Activated CD4-positive, alpha-beta T cell treated with anti-CD3 and anti-CD28 coated beads, Interleukin-2, amount 50 U/mL, for 16 hours (primary cell): ENCODE measurements at places on chromosomes 7 and 10.

GRCh38 chr7:149547126-149547525 lies 49.5 kb upstream of the ZNF746 start:
- no peak for DNase-seq

DNA sequence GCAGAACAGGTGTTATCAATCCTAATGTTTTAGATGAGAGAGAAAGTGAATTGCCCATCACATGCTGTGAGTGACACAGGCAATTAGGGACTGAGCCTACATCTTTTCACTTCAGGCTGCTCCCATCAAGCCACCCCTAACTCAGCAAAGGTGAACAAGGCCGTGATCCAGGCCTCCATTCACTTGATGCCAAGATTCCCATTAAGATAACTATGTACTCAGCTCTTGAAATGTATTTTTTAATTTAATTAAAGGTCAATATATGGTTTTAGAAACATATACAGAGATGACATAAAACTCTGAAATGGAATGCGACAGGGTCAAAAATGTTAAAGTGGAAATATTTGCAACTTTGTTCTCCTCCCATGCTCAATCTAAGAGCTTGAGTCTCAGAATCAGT lies 27.9 kb upstream of the UBE2H start:
- DNase-seq: no peak

- no peak for DNase-seq
Observed at GRCh38 chr10:131676800-131677421, 223.9 kb upstream of the PPP2R2D start.

GRCh38 chr7:54774785-54775740 lies 16.1 kb upstream of the SEC61G start:
- no peak for DNase-seq

- no peak for DNase-seq
Observed at GRCh38 chr10:47094636-47095035, 183.4 kb downstream of the PTPN20 start.

- no peak for DNase-seq
Observed at GRCh38 chr7:124074007-124074406, 41.1 kb upstream of the TMEM229A start.

- peak; percentile 23 for DNase-seq
Observed at GRCh38 chr7:7970531-7971307, 2.1 kb downstream of the GLCCI1 start.

GRCh38 chr7:136492366-136492765 lies 376.1 kb upstream of the CHRM2 start:
- DNase-seq: no peak

- no peak for DNase-seq
Observed at GRCh38 chr7:157309988-157310668, 26.7 kb upstream of the DNAJB6 start.

DNA sequence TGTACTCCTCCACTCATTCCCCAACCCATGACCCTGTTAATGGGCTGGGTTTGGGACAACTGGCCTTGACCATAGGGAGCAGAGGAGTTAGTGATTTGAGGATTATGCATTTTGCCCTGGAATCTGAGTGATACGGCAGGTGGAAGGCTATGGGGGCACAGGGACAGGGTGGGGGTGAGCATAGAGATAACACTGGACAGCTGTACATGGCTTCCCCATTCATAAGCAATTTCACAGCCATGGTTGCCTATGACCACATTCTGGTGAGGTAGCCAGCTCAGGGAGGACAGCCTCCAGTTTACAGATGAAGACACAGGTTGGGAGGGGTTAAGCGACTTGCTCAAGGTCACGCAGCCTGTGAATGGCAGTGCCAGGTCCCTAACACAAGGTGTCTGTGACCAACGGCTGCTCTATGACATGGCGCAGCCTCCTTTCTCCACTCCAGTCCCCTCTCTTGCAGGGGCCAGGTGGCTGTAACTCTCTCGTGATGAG lies 319.5 kb downstream of the PLXNA4 start:
- no peak for DNase-seq

DNA sequence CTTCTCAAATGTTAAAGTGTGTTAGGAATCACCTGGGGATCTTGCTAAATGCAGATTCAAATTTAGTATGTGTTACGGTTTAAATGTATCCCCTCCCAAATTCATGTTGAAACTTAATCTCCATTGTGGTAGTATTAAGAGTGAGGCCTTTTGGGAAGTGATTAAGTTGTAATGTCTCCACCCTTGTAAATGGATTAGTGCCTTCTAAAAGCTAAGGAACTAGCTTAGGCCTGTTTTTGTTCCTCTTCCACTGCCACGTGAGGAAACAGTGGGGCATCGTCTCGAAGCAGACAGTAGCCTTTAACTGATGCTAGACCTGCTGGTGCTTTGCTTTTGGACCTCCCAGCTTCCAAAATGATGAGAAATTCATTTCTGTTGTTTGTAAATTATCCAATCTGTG lies 52.3 kb upstream of the SEMA3D start:
- DNase-seq: no peak
